Astrocyte (in vitro differentiated cells and primary cell): ENCODE measurements at places on chromosomes 11 and 22. TPM values are rescaled to one million over a fixed set of nuclear protein-coding genes. Genes with fewer than 3 reads are reported as not detected.

GRCh38 chr11:14417186-14417585 is 58.2 kb upstream of the RRAS2 start:
- no peaks in the 10 kb centered on the region for H3K36me3 ChIP-seq
- no peak overlapping the region for H3K4me3 ChIP-seq
- H3K4me1 ChIP-seq: peaks cover 35% of the 10 kb centered on the region
- no peaks in the 10 kb centered on the region for H3K27me3 ChIP-seq
- DNase-seq: no peak

SEPTIN3 gene
- 0.43 and 0.52 TPM in 2 replicates for total RNA-seq

DNA sequence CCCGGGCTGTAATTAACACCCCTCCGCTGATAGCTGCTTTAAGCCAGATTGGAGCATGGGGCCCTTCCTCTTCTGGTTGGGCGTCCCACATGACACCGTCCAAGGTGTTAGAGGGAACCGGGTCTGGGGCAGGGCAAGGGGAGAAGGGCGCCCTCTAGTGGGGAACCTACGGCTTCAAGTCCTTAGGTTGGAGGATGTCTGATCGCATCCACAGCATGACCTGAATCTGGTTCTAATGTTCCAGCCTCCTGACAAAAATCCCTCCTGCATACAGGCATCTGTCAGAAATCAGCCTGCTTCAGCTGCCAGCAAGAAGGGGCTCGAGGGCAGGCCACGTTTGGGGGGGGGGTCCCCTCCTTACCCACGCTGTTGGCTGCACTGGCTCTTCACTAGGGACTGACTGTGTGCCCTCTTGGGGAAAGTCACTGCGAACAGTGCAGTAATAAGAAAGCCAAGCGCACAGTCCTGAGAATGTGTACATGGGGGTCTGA is 94.2 kb upstream of the TBCEL start:
- no peaks in the 10 kb centered on the region for H3K36me3 ChIP-seq
- no peak overlapping the region for H3K27ac ChIP-seq
- no peaks in the 10 kb centered on the region for H3K27me3 ChIP-seq
- no peaks in the 10 kb centered on the region for H3K4me1 ChIP-seq
- peak; percentile 12 for DNase-seq

DNA sequence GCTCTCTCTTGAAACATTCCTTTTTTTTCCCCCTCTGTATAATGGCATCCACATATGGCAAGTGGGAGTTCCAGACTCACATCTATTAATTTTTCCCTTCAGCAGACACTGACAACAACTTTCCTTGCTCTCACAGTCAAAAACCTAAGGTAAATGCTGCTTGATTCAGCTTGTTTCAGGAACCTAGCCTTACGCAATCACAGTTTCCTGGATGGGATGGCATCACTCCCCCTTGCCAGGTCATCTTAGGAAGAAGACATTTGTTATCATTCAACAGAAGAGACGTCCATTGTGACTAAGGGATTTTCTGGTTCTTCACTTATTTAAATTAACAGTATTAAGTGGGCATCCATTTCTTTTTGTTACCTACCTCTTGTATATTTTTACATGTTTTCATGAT is 112.0 kb upstream of the PDGFD start:
- H3K36me3 ChIP-seq: no peaks in the 10 kb centered on the region
- H3K27ac ChIP-seq: no peak overlapping the region
- H3K4me1 ChIP-seq: no peaks in the 10 kb centered on the region
- no peak overlapping the region for H3K4me3 ChIP-seq

EIF4G2 gene
- 1,309 and 1,364 TPM in 2 replicates for total RNA-seq

DNA sequence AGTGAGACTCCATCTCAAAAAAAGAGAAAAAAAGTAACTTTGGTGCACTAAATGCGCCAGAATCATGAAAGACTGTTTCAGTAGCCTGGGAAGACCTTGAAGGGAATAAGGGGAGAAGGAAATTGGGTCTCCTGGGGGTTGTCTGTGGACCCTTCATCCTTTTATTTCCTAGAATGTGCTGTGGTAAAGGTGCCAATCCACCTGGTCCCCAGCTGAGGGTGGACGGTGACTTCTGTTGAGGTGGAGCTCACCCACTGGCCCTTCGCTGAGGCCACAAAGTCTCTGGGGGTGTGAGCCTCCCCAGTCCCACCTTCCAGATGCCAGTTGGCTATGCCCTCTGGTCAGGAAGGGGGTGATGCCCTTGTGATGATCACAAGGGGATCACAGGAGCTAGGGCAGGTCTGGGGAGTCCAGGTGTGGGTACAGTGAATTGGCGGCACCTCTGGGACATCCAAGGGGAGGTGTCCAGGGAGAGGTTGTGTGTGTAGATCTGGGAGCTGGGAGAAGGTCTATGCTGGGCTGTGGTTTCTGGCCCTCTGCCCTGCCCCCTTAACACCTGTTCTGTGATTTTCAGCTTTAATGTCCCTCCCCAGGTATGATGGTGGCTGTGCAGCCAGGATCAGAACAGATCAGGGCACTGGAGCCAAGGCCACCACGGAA is 34.2 kb upstream of the LMO1 start:
- no peak overlapping the region for H3K4me3 ChIP-seq
- H3K27ac ChIP-seq: no peak overlapping the region
- peaks cover 2% of the 10 kb centered on the region for H3K27me3 ChIP-seq
- H3K4me1 ChIP-seq: no peaks in the 10 kb centered on the region
- no peak for DNase-seq
